NCI-H1694 treated with DMSO at 0.1 percent for 48 hours (cell line): ENCODE measurements at places on chromosomes 7 and 10.

DNA sequence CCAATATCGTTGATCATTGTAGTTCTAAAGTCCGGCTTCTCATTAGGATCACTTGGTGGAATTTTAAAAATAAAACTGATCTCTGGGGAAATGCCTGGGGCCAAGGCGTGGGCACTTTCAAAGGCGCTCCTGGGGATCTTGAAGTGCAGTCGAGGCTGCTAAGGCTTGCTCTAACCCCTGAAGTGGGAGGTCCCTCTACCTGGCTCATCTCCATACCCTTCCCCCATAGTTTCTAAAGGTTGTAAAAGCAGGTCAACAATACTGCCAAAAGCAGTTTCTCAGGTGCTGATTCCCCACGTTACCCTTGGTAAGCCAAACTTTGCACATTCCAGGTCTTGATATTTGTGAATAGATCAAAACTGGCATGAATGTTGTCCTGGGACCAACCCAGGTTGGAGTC, 79.0 kb upstream of the SP8 start:
- DNase-seq, result no peak

- DNase-seq, result no peak
These were observed 21.2 kb upstream of the UCN3 start for GRCh38 chr10:5343561-5343960.

DNA sequence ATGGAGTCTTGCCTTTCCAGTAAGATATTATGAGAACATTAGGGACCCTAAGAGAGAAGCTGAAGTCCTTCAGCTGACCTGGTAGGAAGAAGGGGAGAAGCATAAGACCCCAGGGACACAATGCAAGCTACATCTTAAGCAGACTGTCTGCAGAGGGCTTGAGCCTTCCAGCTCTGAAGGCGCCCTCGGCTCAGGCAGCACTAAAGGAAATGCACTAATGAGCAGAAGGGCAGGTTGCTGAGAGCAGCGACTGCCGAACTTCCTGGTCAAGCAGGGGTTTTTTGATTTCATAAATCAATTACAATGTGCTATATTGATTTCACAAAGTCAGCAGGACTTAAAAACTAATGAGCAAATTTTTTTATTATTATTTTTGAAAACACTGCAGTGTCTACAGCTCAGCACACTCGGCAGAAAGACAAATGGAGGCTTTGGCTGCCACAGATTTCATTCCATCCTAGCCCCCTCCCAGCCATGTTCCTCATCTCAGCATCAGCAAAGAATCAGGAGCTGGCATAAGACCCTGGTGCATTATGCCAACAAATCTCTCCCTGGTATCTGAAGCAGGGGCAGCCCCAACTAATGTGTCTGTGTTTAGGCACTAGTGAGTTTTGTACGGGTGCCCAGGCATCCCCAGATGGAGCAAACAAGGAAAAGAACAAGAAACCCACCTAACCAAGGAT, 57.1 kb downstream of the LRRTM3 start:
- DNase-seq, result no peak

- DNase-seq, result peak; percentile 23
These were observed 22.2 kb downstream of the FZD1 start for GRCh38 chr7:91286432-91286831.

DNA sequence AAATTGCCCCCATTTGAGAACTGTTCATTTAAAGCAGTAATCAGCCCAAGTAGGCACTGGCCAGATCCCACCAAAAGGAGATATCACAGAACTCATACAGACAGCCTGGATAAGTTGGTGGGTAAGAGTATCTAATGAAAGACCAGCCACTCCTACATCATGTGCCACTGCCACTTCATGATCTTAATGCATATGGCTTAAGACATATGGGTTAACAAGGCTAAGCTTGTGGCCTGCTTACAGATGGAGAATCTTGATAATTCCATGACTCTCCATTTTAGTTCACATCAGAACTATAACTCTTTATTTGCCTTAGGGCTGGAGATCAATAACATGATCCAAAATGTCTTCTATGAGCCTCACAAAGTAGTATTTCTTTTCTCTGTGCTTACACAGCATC, 6.8 kb upstream of the IFIT1B start:
- no peak for DNase-seq

DNA sequence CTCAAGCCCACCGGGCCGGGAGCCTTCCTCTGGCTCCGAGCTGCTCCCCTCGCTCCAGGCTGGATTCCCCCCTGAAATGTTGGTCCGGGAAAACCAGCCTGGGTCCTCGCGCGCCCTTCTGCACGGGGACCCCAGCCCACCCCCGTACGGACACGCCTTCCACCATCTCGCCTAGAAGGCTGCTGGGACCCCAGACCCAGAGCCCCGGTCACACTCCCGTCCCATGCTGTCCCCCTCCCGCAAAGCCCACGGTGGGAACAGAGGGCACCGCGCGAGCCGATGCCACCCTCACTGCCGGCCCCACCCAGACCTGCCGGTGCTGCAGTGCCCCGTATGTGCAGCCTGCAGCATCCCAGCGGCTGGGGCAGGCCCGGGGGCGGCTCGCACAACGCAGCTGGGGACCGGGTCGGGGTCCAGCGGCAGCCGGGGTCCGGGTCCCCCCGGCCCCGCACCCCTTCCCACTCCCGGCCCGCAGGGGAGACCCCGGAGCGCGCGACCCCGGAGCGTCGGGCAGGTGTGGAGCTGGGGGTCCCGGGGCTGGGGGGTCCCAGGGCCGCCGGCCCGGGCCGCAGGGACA, 871 bp downstream of the SPOCK2 start:
- no peak for DNase-seq

- no peak for DNase-seq
These were observed 32.1 kb upstream of the PDSS1 start for GRCh38 chr10:26665080-26666048.

DNA sequence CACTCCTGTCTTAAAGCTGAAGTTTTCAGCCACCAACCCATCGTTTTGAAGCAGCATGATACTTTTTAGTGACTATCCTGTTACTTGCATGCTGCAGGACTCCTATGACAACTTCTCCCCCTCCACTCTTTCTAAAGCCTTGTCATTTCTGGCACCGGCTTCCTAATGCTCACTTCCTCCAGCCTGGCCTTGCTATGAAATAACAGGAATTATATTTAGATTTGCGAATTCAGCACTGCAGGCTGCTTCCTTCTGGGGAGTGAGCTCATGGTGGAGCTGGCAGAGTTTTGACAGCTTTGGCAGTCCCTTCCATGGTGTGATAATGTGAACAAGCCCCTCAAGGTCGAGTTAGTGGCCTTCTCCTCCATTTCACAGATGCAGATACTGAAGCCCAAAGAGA, 13.4 kb downstream of the BLNK start:
- no peak for DNase-seq

GRCh38 chr7:107989618-107990373, 13.2 kb downstream of the LAMB1 start:
- DNase-seq, result no peak

DNA sequence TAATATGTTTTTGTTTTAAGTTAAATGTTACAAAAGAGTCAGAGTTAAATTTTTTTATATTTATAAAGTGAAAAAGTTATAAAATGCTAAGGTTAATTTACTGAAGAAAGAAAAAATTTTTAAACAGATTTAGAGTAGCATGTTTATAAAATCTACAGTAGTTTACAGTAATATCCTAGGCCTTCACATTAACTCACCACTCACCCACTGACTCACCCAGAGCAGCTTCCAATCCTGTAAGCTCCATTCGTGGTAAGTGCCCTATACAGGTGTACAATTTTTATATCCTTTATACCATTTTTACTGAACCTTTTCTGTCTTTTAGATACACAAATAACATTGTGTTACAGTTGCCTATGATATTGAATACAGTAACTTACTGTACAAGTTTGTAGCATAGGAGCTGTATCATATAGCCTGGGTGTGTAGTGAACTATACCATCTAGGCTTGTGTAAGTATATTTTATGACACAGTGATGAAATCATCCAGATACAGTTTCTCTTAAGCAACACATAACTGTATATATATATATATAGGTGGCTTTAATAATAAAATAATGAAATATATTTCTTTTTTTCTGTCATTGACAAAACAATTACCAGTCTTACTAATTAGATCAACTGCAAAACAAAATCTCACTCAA, 79.6 kb downstream of the PTEN start:
- no peak for DNase-seq

GRCh38 chr10:98463976-98464754, 17.4 kb upstream of the HPS1 start:
- DNase-seq, result no peak

DNA sequence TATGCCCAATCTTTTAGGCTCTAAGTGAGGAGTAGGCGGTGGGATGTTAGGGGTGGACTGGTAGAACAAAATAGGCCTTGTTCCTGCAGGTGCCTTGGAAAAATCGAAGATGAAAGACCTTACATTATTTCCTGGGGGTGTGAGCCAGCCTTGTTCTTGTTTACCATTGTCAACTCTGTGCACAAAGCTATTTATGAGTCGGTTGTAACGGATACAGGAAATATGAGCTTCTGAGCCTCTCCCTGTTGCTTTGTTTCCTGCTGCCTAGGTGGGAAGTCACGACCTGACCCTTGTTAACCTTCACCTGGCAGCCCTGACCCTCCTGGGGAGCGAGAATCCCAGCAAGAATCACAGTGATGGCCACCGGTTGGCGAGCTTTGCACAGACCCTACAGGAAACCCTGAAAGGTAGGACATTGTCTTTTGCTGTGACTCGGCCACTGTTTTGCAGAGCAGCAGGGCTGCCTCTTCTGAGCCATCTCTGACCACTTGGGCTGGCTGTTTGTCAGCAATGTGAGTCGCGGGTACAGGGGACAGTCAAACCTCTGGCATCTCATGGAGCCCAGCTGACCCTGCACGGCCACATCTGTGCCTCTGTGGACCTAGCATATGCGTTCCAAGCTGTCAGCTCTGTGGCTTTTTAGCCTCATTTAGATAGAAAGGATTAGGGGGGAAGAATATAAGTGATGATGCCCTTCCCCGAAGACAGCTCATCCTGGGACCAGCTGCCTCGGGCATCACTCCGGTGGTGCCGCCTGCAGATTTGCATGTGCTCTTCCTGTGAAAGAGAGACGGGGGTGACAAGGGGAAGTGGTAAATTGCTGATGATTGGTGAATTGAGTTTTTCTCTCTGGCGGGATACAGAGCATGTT, 102.1 kb upstream of the ANLN start:
- no peak for DNase-seq

DNA sequence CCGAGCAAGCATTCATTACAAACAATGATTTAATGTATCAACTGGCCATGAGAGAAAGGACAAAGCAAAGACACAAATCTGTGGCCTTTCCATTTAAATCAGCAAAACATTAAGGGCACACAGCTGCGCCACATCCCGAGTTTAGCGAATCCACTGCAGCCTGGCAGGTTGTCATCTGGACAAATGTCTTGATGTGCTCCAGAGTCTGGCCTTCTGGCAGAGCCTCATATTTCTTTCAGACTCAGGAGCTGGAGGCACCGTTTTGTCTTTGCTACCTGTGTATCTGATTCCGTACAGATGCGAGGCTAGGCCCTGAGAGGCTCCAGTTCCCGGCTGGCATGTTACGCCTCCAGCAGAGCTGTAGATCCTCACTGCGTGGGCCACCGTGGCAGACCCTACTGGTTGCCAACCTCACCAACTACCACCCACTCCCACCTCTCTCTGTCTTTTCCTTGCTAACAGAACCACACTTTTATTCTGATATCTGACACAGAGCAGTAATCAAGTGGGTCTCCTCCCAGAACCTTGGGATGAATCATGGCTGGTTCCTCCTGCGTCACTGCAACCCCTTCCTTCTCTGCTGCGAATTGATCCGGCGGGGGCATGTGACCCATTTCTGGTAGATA, 40.9 kb upstream of the EFCAB10 start:
- DNase-seq, result no peak

DNA sequence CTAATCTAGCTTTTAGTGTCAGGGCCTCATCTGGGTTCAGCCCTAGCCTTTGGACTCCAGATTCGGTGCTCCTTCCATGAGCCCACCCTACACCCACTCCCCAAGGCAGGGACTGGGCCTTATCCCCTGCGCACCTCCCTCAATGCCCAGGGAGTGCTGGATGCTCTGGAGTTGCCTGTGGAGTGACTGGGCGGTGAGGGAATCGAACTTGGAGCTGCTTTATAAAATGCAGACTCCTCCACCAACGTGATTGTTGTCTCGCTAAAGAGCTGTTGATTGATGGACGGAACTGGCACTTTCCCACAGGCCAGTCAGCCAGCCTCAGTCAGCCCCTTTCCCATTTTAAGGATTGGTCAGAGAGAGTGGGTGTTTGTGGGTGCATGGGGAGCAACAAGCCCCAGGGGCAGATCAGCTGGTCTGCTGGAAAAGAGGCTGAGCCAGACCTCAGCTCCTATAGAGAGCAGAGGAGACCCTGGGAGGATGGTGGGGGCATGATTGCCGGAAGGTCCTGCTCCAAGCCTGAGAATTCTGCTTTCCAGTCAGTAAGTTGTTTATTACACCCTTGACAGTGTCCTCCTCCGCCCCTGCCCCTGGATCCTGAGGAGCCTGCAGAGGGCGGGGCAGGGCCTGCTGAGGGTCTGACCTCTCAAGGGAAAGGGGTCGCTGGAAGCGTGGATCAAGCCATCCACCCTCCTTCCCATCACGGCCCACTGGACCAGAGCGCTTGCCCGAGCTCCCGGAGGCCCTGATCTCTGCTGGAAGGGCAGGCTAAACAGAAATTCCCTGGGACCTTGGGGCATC, 16.7 kb downstream of the UNC5B start:
- no peak for DNase-seq

GRCh38 chr10:116486770-116487448, 58.8 kb upstream of the PNLIP start:
- no peak for DNase-seq

GRCh38 chr7:156559001-156559400, 81.6 kb upstream of the RNF32 start:
- DNase-seq, result no peak

DNA sequence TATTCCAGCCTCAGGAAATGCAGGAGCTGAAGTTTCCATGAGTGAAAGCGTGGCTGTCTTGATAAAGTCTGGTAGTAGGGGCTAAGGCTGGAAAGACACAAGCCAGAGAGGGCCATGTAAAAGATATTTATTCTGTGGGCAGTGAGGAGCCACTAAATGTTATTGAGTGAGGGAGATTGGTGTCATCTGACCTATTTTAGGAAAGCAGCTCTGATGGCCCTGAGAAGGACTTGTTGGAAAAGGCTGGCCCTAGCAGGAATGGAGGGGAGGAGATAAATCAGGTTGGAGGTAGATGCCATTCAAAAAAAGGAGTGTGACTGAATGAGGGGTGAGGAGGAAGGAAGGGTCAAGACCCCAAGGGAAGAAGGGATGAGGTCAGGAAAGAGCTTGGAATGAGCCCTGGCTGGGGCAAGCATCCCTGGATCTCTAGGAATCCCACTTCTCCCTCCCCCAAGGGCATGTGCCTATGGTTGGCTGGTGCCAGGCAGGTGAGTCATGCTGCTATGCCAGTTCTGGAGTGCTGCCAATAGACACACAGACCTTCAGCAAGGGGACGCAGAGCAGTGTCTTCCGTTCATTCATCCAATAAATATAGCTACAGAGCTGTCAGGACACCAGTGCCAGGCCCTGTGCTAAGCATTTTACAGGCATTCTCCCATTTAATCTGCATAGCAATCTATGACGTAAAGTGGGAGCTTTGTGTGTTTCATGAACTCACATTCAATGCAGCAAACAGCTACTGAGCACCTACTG, 2.0 kb downstream of the ANKRD2 start:
- peak; percentile 64 for DNase-seq
